ENCODE measurements at places on chromosomes 6 and 20.

- no peak for DNase-seq
Observed at GRCh38 chr6:35801148-35801547, 4.0 kb upstream of the LHFPL5 start.

GRCh38 chr6:170561555-170561954, 7.4 kb downstream of the TBP start:
- no peak for DNase-seq

- peak; percentile 52 for DNase-seq
Observed at GRCh38 chr6:14743474-14744211, 502.2 kb upstream of the JARID2 start.

DNA sequence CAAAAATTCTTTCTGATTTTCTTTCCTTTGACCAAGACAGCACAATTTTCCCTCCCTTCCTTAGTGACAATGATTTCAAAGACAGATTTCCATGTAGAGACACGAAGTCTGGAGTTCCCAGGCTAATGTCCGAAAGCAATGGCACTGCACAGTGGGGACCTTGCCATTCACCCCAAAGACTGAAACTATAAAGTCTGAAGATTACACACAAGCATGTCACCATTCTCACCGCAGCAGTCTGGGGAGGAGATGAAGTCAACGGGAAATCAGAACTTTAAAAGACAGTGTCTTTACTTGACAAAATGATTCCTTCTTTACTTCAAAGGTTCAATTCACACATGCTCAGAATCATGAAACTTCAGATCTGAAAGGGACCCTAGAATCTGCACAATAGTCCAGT, 8.3 kb downstream of the B4GALT5 start:
- DNase-seq, result no peak

- no peak for DNase-seq
Observed at GRCh38 chr6:135256866-135257265, 75.8 kb downstream of the MYB start.

- DNase-seq, result no peak
Observed at GRCh38 chr20:41347523-41348429, 7.2 kb downstream of the LPIN3 start.

GRCh38 chr6:73942592-73943186, 246.7 kb downstream of the CD109 start:
- no peak for DNase-seq

DNA sequence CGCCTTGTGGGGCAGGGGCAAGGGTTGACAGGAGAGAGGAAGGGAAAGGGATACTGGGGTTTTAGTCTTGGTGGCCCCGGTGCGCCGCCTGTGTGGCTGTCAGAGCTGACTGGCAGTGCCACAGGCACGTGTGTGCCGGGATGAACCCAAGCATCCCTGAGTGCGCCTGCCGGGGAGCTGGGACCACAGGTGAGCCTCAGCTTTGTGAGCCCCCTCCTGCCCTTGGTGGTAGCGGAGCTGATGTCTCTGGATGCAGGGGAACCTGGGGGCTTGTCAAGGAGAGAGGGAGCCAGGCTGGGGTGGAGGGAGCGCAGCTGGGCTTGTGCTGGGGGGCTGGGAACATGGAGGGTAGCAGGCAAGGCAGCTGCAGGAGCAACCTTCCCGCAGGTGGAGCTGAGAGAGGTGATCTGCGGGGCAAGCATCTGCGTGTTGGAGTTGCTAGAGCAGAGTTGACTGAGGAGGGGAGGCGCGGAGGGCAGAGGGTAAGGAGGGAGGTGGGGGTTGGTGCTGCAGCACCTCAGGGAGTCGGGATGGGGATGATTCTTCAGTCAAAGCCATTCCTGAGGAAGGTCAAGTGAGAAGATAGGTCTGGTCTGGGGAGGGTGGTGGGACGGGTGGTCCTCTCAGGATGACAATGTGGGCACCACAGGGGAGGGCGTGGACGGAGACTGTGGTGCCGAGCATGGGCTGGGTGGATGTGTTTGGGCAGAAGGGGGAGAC, 28.1 kb downstream of the PYGB start:
- no peak for DNase-seq

- no peak for DNase-seq
Observed at GRCh38 chr20:54276577-54277169, 68.8 kb downstream of the PFDN4 start.

GRCh38 chr20:43680981-43681380, 14.1 kb downstream of the MYBL2 start:
- DNase-seq, result no peak
